GM23248 (cell line): ENCODE measurements at places on chromosomes 2 and 18. TPM values are rescaled to one million over a fixed set of nuclear protein-coding genes. Genes with fewer than 3 reads are reported as not detected.
A peak's percentile ranks its signal among the peaks of the same experiment; 100 is the strongest.

The TRABD2A gene
- 5.0 and 5.7 TPM in 2 replicates for total RNA-seq

The DNER gene
- 0.65 TPM in 1 of 2 replicates, not detected in the other for total RNA-seq

DNA sequence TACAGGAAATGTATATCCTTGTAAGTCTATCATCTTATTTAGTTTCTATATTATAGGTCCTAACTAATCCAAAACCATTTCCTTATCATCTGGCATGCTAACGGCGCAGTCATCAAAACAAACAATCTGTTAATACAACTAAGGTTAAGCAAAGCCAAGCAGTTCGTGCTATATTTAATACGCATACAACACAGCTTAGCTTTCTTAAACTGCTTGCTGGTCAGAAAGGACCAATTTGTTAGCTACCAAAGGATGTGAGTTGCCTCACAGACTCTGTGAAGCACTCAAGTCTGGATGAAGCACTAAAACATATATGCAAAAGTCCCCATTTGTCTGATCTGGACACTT is 67.0 kb downstream of the ZEB2 start:
- DNase-seq: peak; percentile 65

DNA sequence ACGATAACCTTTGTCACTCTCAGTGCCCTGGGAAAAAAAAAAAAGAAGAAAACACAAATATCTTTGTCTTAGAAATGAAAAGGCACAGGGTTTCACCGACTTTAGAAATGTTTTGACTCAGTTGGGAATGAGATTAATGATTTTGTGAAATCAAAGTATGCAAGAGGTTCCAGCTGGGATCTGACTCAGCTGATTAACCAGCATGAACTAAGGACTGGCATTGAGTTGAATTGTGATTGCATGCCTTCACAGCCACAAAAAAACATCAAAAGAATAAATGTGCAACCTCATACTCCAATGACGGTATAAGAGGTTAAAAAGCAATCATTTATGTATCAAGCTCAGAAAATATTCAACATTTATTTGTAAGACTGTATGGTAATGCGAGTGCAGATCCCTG is 566.6 kb upstream of the DSEL start:
- peak; percentile 53 for DNase-seq

GRCh38 chr2:96324721-96325040 is 436 bp upstream of the ITPRIPL1 start:
- DNase-seq: no peak

DNA sequence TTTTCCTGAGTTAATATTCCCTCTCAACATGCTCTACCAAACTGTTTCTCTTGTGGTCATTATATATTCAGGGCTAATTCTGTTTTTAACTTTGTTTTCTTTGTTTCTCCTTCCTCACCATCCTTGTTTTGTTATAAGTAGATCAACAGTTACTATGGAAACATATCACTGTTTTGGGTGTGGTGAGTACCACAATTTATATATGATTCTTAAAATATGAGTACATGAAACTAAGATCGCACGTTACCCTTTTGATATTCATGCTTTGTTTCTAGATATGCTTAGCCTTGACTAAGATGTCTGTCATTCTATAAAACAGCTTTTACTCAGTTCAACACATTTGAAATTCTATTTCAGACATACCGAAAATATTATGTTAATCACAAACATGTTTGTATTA is 232.3 kb upstream of the ITGA4 start:
- DNase-seq: no peak

The RAPGEF4 gene
- total RNA-seq: 2.2 TPM in 1 of 2 replicates, not detected in the other

GRCh38 chr18:26697186-26697884 is 149.0 kb upstream of the KCTD1 start:
- no peak for DNase-seq

The RSAD2 gene
- total RNA-seq: not detected in 2 replicates

- DNase-seq: no peak
These were observed 27.6 kb downstream of the BCL11A start for GRCh38 chr2:60525899-60526298.

DNA sequence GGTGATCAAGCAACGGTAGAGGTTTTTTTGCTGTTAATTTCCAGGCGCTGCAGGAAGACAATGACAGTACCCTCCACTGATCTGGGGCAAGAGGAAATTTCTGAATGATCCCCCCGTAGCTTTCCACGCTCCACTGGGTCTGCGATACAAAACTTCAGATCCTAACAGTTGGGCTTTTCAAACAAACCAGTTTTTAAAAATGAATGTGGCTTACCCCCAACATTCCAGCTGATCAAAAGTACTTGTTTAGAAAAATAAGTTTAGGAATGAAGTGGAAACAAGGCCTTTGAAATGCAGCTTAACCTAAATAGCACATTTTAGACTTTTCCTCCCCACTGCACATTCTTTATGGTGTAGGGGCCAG is 5.7 kb downstream of the ZFP36L2 start:
- DNase-seq: no peak

GRCh38 chr2:70425682-70426301 is 123.9 kb upstream of the FAM136A start:
- no peak for DNase-seq

DNA sequence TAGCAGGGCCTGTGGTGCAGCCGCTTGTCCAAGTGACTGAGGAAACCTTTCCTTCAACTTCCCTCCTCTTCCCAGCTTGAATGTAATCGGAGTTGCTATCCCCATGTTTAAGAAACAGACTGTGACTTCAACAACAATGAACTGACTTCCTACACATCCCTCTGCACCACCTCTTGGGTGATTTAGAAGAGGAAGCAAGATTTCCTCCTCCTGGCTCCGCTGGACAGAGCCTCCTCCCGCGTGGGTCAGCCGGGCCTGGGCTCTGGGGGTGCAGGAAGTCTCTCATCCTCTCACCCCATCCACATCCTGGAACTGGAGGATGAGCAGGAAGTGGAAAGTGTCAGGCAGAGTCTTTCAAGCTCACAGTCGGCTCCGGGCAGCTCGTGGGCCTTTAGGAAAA is 84.3 kb downstream of the GATA6 start:
- DNase-seq: no peak

GRCh38 chr2:120949027-120949956 is 213.6 kb downstream of the GLI2 start:
- DNase-seq: peak; percentile 12

GRCh38 chr18:12013186-12013916 is 32.0 kb downstream of the IMPA2 start:
- no peak for DNase-seq

DNA sequence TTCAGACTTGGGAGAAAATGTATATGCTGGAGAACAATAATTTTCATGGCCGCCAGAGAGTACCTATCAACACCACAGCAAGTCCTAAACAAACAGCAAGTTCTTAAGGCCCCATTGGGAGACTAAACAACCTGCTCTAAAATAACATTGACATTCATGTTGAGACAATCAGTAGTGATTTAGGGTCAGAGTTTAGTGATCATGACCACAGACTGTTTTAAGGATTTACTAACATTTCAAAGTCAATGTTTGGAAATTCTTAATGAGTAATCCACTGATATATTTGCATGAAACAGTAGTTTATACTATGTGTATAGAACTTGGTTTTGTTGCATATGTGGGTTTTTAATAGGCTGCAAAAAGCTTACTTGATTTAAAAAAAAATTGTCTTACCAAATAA is 34.7 kb downstream of the RASGRP3 start:
- DNase-seq: no peak

The ANKRD30B gene
- not detected in 2 replicates for total RNA-seq

The EIPR1 gene
- 46.5 and 50.2 TPM in 2 replicates for total RNA-seq

GRCh38 chr2:160321006-160321405 is 120.9 kb upstream of the ITGB6 start:
- no peak for DNase-seq

The CNGA3 gene
- total RNA-seq: under 0.01 and 0.51 TPM in 2 replicates

- DNase-seq: peak; percentile 74
These were observed 198.5 kb upstream of the SMIM21 start for GRCh38 chr18:75625966-75626365.

DNA sequence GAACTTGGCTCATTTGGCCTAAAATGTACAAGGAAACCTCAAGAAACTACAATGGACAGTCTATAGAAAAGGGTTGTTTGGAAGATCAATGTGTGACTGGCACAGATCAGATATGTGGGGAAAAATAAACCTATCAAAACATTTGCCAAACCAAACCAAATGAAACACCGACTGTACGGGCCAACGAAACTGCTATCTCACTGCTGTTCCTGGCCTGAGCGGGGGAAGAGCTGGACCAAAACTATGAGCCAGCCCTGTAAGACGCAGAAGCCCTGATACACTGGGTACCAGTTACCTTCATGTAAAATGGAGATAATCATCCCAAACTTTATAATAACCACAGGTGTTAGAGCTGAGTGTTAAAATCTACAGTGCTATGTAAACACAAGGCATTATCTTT is 11.7 kb downstream of the CDC42EP3 start:
- peak; percentile 1 for DNase-seq

The RNF125 gene
- 0.32 and 1.4 TPM in 2 replicates for total RNA-seq

The KCNJ3 gene
- not detected in 2 replicates for total RNA-seq

DNA sequence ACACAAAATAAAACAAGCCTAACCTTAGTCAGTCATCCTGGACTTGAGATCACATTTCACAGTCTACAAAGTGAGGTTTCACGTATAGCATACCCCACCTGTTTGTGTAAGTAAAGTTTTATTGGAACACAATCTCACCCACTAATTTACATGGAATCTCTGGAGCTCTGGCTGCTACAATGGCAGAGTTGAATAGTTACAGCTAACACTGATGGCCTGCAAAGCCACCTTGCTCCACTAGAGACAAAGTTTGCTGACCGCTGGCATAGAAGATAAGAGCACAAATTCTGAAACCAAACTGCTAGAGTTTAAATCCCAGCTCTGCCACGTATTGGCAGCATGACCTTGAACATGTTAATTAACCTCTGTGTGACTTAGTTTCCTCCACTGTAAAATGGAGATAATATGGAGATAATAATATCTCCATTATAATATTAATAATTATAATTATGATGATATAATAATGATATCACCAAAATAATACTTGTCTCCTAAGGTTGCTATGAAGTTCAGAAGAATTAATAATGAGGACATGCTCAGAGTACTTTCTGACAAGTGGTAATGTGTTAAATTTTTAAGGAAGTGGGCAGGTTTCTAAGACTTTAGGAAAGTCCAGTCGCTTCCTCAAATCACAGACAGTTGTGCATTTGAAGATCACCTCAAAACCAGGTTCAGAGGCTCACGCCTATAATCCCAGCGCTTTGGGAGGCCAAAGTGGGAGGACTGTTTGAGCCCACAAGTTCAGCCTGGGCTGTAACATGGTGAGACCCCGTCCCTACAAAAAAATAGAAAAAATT is 204.6 kb downstream of the SH3RF3 start:
- peak; percentile 51 for DNase-seq

DNA sequence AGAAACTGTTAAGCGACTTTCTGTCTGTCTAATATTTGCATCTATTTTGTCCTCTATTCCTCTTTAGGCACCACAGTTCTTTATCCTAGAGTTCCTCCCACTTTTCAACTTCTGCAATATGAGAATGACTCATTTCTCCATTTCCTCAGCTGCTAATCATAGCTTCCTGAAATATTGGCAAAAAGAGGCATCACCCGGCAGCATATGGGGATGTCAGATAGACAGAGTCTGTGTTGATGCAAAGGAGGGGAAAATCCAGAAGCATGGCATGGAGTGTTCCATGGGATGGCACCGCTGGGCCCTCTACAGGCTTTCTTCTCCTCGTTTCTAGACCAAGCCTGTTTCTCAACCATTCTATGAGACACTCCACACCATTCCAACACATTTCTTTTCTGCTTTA is 93.4 kb downstream of the DOCK10 start:
- DNase-seq: peak; percentile 78

The CCDC88A gene
- 32.4 and 50.2 TPM in 2 replicates for total RNA-seq

DNA sequence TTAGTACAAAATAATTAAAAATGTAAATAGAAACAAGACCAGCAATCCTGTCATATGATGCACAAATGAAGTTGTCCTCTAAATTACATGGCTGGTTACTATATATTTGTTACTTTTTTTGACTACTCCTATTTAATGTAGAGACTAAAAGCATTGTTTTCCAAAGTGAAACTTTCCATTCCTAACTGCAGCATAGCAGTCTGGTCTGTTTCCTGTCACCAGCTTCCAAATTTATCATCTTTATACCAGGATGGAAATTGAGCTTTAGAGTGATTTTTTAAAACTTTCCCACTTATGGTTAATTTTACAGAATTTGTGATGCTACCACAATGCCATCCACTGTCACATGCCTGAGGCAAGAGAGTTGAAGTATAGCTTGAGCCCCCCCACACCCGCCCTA is 33.5 kb upstream of the RAB27B start:
- no peak for DNase-seq

DNA sequence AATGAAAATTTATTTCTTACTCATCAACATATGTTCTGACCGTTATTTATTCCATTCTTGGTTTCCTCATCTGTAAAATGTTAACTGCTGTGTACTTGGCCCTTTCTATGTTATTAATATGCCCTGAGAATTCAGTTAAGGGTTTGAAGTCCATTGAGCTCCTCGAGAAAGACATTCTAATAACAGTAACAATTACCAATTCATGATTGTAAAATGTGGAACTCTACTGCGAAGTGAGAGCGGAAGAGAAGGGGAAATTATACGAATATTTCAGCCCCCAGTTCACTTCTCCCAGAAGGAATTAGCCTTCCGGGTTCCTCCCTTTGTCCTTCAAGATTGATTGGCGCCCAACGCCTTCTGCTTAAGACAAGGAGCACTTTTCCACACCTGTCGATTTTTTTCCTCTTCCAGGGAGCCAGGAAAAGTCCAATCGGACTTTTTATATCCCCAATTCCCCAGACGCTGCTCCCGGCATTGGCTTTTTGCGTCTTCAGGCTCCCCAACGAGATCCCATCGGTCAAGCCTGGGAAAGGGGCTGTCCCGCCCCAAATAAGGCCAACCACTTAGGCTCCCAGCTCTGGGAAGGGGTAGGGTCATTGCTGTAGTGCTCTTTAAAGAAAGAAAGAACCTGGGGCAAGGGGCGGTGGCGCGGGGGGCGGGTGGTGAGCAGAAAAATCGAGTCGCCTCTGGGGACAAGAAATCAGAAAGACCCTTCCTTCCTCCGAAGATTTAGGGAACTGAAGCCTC is 1.6 kb downstream of the DSC2 start:
- no peak for DNase-seq

DNA sequence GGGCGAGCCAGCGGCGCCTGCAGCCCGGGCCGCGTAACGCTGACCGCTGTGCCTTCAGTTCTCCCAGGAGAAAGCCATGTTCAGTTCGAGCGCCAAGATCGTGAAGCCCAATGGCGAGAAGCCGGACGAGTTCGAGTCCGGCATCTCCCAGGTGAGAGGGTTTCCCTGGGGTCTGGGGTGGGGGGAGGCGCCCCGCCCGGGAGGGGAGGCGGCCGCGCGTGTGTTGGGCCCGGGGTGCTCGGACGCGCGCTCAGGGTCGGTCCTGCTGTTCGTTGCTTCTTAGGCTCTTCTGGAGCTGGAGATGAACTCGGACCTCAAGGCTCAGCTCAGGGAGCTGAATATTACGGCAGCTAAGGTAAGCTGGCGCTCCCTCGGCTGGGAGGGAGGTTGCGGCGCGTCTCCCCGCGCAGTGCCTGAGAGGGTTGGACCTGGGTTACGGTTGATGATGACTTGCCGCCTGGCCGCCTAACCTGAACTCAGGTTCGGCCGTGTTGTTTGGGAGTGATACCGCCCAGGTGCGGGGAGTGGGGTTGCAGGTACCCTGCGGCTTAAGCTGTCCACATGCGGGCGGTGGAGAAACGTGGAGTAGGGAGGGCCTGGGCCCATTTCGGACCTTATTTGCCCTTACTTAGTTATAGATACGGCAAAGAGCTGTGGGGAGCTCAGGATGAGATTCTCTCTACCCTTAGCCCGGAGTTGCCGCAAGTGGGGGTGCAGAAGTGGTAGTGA is 638 bp downstream of the RPS7 start:
- DNase-seq: peak; percentile 48

The SCN3A gene
- total RNA-seq: 0.11 TPM in 1 of 2 replicates, not detected in the other

GRCh38 chr2:182426082-182426917 is 536 bp downstream of the PDE1A start:
- DNase-seq: peak; percentile 50
